ENCODE measurements at places on chromosomes 11 and 22.

DNA sequence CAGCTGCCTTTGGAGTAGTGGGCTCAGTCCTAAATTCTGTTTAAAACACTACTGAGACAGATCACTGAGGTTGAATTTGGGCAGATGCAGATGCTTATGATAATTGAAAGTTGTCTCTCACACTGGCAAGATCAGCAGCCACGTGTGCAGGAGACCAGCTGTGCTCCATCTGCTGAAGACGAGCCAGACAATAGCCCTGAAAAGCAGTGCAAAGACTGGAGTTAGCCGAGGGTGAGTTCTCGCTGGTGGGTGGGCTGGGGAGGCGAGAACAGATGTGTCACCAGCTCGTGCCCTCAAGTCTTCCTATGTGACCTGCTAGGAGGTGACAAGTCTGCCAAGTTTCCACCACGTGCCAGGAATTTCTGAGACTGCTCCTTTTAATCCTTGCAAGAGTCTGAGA lies 661.3 kb upstream of the B3GAT1 start:
- no peak for DNase-seq

- no peak for DNase-seq
Observed at GRCh38 chr11:20563866-20564265, 35.5 kb upstream of the SLC6A5 start.

DNA sequence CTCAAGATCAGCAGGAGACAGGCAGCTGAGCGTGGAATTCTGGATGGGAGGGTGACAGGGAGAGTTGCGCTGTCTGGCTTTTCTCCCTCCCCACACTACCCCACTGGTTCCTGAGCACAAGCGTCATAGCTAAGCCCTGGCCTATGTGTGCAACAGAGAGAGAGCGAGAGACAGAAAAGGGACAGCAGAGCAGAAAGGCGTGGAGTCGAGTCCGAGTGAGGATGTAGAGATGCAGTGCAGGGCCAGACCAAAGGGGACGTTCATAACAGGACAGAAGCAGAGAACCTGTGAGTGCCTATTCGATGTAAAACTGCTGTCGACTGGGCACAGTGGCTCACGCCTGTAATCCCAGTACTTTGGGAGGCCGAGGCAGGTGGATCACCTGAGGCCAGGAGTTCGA lies 94.0 kb upstream of the TMEM45B start:
- DNase-seq = no peak

GRCh38 chr22:27580311-27580897 lies 221.2 kb downstream of the MN1 start:
- DNase-seq = no peak

DNA sequence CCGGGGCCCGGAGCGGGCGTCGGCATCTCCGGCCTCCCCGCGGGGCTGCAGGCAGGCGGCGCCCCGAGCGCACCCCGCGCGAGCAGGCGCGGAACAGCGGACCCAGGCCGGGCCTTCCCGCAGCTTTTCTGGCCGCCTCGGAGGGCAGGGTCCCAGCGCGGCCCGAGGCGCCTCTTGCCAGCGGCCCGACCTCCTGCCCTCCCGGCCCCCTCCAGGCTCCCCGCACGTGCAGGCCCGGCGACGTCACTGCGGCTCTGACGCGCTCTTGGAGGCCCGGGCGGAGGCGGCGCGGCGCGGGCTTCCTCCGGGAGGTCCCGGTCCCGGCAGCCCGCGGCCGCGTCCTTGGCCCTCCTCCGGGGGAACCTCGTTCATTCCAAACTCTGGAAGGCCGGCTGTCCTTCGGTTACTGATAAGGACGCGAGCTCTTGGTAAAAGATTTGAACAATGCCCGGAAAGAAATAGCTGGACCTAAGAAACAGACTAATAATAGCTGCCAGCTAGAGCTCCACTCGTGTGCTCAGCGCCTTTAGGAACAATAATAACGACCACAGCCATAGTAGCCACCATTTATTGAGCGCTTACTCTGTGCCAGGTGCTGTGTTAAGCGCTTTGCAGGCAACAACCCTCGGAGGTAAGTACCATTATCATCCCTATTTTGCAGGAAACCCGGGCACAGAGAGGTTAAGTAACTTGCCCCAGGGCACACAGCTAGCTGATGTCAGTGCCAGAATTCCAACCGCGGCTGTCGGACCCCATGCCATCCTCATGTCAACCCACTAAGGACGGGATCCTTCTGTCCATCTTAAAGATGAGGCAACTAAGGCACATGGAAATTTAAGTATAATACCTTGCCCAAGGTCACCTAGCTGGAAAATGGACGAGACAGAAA lies 39.1 kb upstream of the CREB3L1 start:
- peak; percentile 69 for DNase-seq

DNA sequence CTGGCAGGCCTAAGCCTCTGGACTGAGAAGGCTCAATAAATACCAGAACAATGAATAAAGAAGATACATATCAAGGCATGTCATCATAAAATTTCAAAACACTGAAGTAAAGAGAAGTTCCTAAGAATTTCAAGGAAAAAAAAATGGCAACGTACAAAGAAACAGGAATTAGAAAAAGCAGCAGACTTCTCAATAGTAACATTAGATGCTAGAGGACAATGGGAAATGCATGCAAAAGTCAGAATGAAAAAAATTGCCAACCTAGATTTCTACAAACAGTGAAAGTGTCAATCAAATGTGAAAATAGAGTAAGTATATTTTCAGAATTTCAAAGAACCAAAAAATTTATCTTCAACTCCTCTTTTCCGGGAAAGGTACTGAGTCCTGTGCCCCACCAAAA lies 125.0 kb downstream of the KCNC1 start:
- DNase-seq = no peak

GRCh38 chr11:65915101-65915820 lies 3.6 kb downstream of the C11orf68 start:
- DNase-seq = no peak

GRCh38 chr11:85385547-85385946 lies 241.6 kb downstream of the DLG2 start:
- no peak for DNase-seq

DNA sequence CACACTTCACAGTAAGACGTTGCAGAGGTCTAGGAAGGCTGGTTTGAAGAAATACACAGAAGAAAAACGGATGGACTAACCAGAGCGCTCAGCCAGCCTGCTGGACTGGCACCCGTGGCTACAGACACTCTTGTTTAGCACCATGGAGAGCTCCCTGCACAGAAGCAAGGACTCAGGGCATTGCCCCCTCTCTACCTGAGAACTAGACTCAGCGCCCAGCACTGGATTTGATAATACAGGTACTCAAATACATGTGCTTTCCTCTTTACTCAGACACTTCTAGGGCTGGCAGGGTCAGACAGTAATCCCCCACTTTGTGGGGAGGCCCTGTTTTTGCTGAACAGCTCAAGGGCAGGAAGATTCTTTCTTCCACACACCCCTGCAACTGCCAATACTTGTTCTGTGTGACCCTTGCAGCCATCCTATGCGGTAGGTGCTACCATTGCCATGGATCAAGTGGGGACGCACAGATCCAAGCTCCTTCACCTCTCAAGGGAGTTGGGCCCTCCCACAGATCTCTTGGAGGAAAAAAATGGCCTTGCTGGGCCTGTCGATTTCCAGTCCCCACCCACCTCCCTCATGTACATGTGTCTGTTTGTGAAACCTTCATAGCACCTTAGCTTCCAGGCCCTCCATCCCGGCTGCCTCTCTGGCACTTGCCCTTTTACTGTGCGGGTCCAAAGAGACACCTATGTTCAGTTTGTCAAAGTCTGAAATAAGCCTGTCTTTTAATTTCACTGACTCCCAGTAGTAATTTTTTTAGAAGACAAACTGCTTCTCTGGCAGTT lies 5.1 kb upstream of the P2RX6 start:
- peak; percentile 53 for DNase-seq

DNA sequence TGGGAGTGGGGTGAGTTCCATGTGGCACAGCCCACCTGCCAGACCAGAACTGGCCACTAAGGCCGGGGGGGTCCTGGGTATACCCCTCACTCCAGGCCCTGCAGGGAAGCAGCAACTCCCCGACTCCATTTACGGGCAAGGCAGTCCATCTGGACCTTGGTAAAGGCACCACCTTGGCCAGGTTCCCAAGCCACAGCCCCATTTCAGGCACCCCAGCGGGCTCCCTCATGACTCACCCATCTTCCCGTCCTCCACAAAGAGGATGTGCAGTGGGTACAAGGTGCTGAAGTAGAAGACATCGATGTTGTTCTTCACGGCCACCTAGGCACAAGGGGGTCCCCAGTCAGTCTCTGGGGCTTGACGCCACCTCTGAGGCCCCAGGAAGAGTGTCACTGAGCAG lies 15.7 kb upstream of the RASL10A start:
- DNase-seq = peak; percentile 35

DNA sequence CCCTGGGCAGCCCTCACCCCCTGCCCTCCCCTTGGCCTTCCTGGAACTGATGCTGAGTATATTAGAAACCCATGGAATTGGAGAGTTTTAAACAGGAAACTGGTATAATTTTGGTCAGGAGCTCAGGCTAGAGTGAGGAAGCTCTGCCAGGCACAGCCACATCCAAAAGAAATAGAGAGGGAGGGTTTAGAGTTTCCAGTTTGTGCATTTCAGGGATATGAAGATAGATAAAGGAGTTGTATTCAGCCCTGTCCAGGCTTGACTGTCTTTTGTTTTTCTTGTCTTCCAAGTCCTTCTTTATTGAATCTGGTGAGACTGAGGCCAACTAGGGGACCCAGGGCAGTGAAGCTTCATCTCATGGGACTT lies 71.8 kb downstream of the TSPAN18 start:
- no peak for DNase-seq

- no peak for DNase-seq
Observed at GRCh38 chr11:120343429-120343828, 7.2 kb downstream of the ARHGEF12 start.

GRCh38 chr11:105448703-105449079 lies 161.2 kb upstream of the GRIA4 start:
- no peak for DNase-seq

DNA sequence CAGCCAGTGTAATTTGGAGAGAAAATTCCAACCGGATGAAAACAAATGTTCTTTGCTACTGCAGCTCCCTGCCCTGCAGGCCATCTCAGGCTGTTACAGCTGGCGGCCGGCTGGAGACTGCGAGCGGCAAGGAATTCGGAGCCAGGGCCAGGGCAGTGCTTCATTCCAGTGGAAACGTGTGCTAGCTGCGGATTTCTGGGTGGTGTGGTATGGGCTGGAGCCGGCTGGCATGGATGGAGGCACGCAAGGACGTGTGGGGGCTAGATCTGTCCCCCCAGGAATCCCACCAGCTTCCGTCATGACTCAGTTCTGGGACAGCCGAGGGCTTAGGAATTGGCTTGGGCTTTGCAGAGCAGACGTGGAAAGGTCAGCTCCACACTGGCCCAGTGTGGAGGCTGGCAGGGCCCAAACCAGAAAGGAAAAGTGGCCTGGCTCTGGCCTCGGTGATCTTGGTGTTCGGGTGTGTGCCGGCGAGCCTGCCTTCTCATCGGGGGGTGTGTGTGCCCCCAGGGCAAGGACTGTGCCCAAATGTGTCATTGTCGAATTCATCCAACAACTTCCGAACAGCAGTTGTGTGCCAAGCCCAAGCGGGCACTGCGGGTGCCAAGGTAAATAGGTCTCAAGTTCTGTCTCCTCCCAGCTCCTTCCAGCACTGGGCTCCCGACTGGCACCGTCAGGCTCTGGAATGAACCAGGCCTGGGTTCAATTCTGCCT lies 48.1 kb upstream of the SHISAL1 start:
- no peak for DNase-seq

Data from iris pigment epithelial cell (primary cell).